NCI-H526 treated with DMSO at 0.1 percent for 48 hours (cell line): ENCODE measurements at places on chromosomes 6 and 20.

- no peak for DNase-seq
Observed at GRCh38 chr6:164928728-164929407, 380.5 kb downstream of the C6orf118 start.

DNA sequence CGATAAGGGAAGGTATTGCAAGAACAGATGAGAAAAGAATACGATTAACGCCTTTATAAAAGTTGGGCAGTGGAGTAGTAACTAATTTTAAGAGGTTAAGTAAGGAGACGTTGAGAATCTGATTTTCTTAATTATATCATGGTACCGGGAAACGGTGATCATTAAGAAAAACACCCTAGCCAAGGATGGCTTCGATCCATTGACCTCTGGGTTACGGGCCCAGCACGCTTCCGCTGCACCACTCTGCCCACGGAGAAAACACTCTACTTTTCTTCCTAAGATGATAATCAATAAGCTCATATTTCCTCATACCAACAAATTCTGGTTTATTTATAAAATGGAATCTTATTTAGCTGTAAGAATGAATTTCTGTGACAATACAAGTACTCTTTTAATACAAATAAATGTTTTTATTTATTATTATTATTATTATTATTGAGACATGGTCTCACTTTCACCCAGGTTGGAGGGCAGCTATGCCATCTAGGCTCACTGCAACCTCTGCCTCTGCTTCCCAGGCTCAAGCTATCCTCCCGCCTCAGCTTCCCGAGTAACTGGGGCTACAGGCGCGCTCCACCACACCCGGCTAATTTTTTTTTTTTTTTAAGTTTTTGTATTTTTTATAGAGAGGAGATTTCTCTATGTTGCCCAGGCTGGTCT lies 8.3 kb downstream of the POM121L2 start:
- DNase-seq = no peak

DNA sequence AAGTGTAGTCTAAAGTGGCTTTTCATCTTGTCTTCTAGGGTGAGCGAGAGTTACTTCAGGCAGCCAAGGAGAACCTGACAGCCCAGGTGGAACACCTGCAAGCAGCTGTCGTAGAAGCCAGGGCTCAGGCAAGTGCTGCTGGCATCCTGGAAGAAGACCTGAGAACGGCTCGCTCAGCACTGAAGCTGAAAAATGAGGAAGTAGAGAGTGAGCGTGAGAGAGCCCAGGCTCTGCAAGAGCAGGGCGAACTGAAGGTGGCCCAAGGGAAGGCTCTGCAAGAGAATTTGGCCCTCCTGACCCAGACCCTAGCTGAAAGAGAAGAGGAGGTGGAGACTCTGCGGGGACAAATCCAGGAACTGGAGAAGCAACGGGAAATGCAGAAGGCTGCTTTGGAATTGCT lies 27.1 kb downstream of the C20orf173 start:
- DNase-seq = no peak

DNA sequence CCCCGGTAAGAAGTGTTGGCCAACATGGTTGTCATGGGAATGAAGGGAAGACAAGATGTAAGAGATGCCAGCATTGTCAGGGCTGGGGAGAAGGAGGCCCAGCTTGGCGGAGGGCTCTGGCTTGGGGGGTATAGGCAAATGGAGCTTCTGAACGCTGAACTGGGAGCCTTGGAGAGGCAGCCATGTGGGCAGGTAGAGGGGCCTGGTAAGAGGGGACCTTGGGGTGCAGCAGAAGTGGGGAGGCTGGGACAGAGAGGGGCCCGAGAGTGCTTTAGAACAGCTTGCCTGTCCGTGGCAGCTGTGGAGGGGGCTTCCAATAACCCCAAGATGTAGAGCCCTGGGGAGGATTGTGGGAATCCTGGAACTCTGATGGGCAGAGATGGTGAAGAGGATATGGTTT lies 3.0 kb downstream of the SLC22A1 start:
- no peak for DNase-seq

DNA sequence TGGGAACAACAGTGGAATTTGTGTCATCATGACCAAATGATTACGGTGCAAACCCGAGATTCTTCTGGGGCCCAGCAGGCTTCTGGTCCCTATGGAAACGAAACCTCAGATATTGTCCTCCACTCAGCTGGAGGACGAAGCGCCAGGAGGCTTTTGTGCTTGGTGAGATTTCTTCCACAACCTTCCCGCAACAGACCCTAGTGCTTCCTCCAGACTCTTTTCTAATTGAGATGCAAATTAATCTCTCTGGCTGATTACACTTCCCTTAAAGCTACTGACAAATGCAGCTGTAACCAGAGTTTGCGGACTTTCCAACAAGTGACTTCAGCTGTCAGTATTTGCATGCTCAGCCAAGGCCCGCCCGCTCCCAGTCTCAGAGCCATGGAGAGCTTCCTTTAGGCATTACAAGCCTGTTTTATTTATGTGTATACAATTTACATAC lies 96.0 kb downstream of the INSM1 start:
- peak; percentile 99 for DNase-seq

DNA sequence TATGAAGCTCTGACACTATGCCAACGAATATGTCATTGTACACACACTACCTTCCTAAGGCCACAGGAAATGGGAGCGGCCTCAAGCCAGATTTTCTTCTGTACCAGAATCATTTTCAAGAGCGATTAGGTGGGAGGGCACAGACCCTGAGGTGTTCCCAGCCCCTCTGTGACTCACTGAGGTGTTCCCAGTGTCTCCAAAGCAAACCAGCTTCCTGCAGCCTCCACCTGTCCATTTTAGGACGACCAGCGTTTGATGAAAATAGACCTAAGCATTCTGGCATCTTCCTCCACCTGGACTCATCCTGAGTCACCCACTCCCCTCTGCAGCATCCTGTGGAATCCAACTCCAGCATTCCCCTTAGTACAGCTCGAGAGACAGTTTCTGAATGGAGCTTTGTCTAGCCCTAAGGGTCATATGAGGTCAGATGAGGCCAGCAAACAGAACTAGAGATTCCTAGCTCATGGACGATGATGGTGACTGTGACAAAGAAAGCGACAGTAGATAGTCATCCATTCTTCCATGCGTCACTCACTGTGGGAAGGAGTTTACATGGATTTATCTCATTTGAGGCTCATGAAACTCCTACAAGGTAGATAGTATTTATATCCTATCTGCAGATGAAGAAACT lies 203.4 kb downstream of the PTPRT start:
- DNase-seq = no peak

GRCh38 chr20:24784607-24785006 lies 164.5 kb upstream of the CST7 start:
- DNase-seq = no peak

- no peak for DNase-seq
Observed at GRCh38 chr20:64268174-64268573, 12.6 kb downstream of the PCMTD2 start.

GRCh38 chr6:15527838-15528617 lies 134.8 kb downstream of the DTNBP1 start:
- DNase-seq = no peak

DNA sequence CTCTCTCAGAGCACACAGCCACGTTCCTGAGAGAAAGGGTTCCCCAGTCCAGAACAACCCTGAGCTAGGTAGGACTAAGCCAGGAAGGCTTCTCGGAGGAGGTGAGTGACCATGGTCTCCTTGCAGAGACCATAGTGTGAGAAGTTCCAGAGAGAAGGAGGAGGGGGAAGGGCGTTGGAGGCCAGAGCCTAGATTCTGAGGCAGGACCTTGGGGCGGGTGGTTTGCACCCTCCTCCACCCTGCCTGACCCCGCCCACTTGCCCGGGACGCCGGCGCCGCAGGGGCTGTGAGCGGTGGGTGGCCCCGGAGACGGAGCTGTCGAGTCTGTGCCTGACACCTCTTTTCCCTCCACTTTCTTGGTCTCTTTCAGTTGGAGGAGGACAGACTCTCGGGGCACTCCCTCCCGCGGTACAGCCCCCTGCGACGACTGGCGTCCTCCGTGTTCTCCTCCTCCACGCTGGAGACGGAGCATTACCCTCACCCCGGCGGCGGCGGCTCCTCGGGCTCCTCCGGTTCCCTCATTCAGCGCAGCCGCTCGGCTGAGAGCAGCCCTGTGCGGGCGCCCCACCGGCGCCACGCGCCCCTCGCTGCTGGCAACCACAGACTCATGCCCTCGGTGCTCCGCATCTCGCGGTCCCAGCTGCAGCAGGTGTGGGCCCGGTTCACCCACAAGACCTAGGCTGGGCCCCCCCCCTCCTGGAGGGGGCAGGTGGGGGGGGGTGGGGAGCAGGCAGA lies 26.2 kb downstream of the TTBK1 start:
- no peak for DNase-seq

- no peak for DNase-seq
Observed at GRCh38 chr6:117463762-117464665, 18.5 kb upstream of the DCBLD1 start.

GRCh38 chr20:40280616-40281015 lies 408.4 kb downstream of the MAFB start:
- DNase-seq = no peak

DNA sequence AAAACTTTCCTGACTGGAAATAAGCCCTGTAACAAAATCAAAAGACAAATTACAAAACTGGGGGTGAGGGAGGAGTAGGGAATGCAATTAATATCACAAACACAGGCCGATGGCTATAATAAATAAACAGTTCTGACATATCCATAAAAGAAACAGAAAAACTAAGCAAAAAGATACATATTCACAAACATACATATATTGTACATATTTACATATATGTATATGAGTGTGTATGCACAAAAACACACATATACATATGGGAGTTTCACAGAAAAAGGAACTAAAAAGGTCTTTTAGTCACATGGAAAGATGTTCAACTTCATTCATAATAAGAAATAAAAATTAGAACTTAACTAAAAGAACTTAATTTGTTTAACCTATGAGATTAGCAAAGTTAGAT lies 292.7 kb downstream of the TFAP2A start:
- no peak for DNase-seq

DNA sequence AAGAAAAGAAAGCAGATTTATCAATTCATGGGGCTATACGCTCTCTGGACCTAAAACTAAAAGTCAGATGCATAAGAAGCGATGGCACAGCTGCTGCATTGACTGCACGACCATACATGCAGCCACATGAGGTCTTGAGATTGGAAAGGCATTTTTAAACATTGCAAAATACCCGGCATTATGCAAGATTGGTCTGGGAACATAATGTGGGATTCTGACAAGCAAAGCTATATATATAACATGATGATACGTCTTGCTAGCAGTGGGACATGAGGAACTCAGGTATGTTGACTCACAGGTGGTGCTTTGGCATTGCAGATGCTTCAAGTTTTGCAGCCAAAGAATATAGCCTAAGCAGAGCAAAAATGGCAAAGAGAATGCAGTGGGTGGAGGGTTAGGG lies 55.1 kb downstream of the SAMD3 start:
- DNase-seq = no peak

- DNase-seq = no peak
Observed at GRCh38 chr20:48697845-48698491, 129.8 kb downstream of the PREX1 start.

GRCh38 chr6:114605656-114606055 lies 262.8 kb upstream of the HS3ST5 start:
- DNase-seq = no peak

GRCh38 chr6:161351858-161352257 lies 78.0 kb upstream of the AGPAT4 start:
- no peak for DNase-seq

DNA sequence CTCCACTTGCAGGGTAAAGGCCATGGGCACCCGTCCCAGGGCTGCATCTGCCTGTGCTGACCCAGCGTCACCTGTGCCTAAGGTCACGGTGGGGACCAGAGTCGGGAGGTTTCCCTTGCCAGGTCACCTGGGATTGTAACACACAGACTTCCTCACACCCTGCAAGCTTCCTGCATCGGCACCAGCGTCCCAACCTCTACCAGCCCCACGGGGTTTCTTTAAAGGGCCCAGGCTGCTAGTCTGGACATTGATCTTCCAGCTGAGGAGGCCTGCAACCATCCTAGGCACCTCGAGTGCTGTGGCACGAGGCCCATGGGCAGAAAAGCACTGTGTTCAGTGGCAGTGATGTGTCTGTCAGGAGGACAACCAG lies 12.6 kb downstream of the ACSS1 start:
- DNase-seq = no peak

DNA sequence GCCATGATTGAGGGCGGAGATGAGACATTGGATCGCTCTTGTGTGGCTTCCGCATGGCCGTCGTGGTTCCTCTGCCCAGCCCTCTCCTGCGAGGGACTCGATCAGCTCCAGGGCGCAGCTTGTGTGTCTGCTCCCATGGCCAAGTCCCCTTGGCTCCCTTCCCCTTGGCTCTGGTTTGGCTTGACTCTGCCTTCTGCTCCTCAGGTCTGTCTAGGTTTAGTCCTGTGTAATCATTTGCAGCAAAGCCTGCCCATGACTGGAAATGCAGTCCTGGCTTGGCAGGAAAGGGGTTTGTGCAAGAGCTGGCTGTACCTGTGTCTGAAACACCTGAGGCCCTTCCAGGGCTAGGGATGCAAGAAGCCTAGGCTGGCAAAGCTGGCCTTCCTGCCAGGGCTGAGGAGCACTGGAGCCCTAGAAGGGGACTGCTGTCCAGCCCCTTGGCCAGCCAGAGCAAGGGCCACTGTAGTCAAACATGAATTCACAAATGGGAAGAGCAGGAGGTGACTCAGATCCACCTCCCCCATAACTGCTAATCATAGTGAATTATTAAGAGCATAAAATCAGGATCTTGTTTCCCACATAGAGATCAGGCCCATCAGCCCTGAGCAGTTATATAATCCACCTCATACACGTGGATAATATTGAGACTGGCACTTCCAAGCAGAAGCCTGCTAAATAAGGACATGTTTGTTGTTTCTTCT lies 196.8 kb downstream of the FARS2 start:
- DNase-seq = no peak

DNA sequence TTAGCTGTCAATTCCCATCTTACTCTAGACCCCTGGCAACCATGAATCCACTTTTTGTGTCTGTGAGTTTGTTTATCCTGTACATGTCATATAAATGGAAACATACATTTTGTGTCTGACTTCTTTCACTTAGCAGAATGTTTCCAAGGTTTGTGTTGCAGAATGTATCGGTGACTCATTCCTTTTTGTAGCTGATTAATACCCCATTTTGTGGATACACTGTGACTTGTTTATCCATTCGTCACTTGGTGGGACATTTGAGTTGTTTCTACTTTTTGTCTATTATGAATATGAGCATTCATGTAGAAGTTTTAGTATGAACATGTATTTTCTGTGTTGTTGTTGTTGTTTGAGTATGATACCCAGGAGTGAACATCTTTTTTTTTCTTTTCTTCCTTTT lies 21.4 kb downstream of the CDYL start:
- DNase-seq = no peak

- DNase-seq = no peak
Observed at GRCh38 chr6:37230104-37230503, 27.5 kb upstream of the TBC1D22B start.

DNA sequence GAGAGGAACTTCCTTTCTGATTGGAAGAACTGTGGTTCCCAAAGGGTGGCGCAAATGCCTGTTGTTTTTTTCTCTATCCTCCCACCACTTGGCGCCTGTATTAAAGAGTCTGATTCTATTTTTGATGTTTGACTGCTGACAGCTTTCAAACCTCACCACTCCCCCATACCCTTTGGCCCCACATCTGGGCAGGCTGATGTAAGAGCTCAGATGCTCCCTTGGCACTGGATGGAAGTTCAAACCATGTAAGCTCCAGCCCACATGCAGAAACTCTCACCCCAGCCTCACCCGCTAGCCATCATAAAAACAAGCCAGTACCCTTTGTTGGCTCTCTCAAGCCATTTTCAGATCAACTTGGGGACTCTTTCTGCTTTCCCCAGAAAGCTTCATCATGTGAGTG lies 20.0 kb upstream of the TMEM14A start:
- DNase-seq = no peak
